Endothelial cell (in vitro differentiated cells): ENCODE measurements at places on chromosomes 7 and 10. TPM values are rescaled to one million over a fixed set of nuclear protein-coding genes. Genes with fewer than 3 reads are reported as not detected.
A peak's percentile ranks its signal among the peaks of the same experiment; 100 is the strongest.

GRCh38 chr7:66297579-66297978, 92.4 kb downstream of the TPST1 start:
- no peaks in the 10 kb centered on the region for H3K4me1 ChIP-seq
- no peak overlapping the region for H3K27ac ChIP-seq
- peaks cover 6% of the 10 kb centered on the region for H3K36me3 ChIP-seq
- peak overlapping the region; percentile 7 for H3K4me3 ChIP-seq

GRCh38 chr7:50599385-50599784, 34.2 kb upstream of the DDC start:
- H3K4me3 ChIP-seq: peak overlapping the region; percentile 6
- H3K4me1 ChIP-seq: peaks cover 30% of the 10 kb centered on the region
- H3K27me3 ChIP-seq: peaks cover 12% of the 10 kb centered on the region
- peaks cover 62% of the 10 kb centered on the region for H3K36me3 ChIP-seq
- peak overlapping the region; percentile 45 for H3K27ac ChIP-seq

GRCh38 chr7:155825336-155825735, 13.1 kb upstream of the SHH start:
- no peak overlapping the region for H3K4me3 ChIP-seq
- peaks cover 3% of the 10 kb centered on the region for H3K27me3 ChIP-seq
- no peaks in the 10 kb centered on the region for H3K36me3 ChIP-seq
- peaks cover 22% of the 10 kb centered on the region for H3K4me1 ChIP-seq
- DNase-seq: no peak
- H3K27ac ChIP-seq: no peak overlapping the region

- no peak for DNase-seq
- H3K4me1 ChIP-seq: peaks cover 8% of the 10 kb centered on the region
- H3K27ac ChIP-seq: no peak overlapping the region
- no peaks in the 10 kb centered on the region for H3K27me3 ChIP-seq
- H3K36me3 ChIP-seq: peaks cover 4% of the 10 kb centered on the region
These were observed 125.7 kb upstream of the ZNF438 start for GRCh38 chr10:31157123-31158010.

DNA sequence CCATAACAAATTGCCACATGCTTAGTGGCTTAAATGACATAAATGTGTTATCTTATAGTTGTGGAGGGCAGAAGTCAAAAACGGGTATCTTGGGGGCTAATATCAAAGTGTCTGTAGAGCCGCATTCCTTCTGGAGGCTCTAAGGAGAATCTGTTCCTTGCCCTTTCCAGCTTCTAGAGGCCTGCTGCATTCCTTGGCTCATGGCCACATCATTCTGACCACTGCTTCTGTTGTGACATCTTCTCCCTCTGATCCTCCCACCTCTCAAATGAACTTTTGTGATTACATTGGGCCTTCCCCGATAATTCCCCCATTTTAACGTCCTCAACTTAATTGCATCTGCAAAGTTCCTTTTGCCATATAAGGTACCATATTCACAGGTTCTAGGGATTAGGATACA, 76.1 kb downstream of the CYP26A1 start:
- peaks cover 5% of the 10 kb centered on the region for H3K36me3 ChIP-seq
- no peaks in the 10 kb centered on the region for H3K4me1 ChIP-seq
- H3K27me3 ChIP-seq: no peaks in the 10 kb centered on the region
- H3K4me3 ChIP-seq: no peak overlapping the region

DNA sequence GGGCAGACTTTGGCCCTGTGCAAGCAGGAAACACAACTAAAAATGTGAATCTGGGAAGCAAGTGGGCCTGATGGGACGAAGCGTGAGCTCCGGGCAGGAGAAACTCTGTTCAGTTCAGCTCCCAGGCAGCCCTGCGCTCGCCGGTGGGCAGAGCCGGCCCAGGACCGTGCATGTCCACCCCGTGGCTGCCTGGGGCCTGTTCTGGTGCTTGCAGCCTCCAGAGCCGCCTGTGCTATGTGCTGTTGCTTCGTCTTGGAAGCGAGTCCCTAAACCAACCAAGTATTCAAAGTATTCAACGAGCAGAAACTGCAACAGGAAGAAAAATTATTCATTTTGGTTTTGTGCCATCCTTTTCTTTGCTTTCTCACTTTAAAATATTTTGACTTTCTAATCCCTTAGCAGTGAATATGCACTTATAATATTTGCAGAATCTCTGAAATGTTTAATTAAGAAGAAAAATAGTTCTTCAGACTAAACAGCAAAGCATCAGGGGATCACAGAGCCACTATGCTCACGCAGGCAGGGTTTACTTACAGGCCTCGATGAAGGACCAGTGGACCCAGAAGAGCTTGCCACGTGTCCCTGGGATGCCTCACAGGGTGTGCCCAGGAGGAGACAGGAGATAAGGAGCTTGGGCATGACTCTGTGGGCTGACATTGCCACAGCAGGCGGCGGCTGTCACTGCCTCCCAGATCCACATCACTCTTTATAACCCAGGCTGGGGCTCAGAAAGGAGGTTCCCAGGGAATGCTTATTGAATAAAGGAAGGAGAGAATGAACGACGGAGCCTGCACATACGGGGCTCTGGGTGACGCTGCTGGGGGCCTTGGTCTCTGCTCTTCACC, 45.6 kb downstream of the VIPR2 start:
- H3K27me3 ChIP-seq: peaks cover 11% of the 10 kb centered on the region
- no peak overlapping the region for H3K27ac ChIP-seq
- H3K36me3 ChIP-seq: peaks cover 22% of the 10 kb centered on the region

DNA sequence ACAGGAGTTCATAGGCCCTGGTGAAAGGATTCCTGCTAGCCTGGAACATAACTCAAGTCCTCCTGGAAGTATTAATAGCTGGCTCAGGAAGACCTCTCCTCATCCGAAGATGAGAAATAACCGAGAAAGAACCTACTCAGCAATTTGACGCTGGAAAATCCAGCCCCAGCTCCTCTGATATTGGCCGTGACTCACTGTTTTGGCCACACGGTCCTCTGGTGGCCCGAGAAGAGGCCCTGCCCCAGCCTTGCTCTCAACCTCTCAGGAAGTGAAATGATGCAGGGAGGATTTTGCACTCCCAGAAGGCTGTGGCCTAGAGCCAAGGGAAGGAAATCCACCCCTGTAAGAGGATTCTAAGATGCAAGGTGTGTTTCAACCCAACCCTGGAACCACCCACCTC, 121.6 kb downstream of the MTPAP start:
- H3K36me3 ChIP-seq: peaks cover 3% of the 10 kb centered on the region
- no peak overlapping the region for H3K27ac ChIP-seq
- peaks cover 10% of the 10 kb centered on the region for H3K4me1 ChIP-seq
- peaks cover 1% of the 10 kb centered on the region for H3K27me3 ChIP-seq
- DNase-seq: no peak

DNA sequence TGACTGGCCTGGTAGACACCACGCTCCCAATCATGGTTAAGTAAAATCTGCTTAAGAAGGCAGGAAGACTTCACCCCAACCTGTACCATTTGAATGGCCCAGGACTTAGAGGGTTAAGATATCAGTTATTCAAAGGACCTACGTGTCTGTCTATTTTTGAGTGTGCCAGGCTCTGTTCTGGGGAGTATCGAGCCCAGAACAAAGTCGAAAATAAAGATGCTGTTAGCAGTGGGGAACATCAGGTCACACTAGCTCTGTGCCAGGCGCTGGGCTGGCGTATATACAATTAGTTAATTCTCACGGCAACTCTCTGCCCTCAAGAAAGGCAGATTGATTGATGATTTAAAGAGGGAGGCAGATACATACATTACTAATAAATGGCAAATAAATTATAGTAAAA, 40.5 kb upstream of the CREB5 start:
- no peaks in the 10 kb centered on the region for H3K36me3 ChIP-seq
- no peaks in the 10 kb centered on the region for H3K4me1 ChIP-seq
- peaks cover 2% of the 10 kb centered on the region for H3K27me3 ChIP-seq

DNA sequence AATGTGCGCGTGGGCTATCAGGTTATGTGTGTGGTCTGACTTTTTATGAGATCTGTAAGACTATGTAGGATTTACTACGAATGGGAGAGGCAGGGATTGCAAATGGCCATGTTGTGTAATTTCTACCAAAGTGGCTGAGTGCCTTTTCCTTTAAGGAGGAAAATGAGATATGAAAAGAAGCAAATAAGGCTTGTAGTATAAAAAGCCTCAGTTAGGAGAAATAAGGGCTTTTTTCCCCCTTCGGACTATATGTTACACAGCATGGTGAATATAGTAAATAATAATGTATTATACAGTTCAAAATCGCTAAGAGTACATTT, 447 bp upstream of the GPAM start:
- H3K36me3 ChIP-seq: peaks cover 6% of the 10 kb centered on the region
- peak overlapping the region; percentile 98 for H3K4me3 ChIP-seq
- H3K27me3 ChIP-seq: peaks cover 5% of the 10 kb centered on the region
- peaks cover 7% of the 10 kb centered on the region for H3K4me1 ChIP-seq
- H3K27ac ChIP-seq: peak overlapping the region; percentile 97

Gene SPDYE9
- total RNA-seq: 0.13 TPM

Gene HMX2
- not detected for total RNA-seq

Gene CNPY1
- total RNA-seq: not detected
